ENCODE measurements at places on chromosomes 12 and 14.

DNA sequence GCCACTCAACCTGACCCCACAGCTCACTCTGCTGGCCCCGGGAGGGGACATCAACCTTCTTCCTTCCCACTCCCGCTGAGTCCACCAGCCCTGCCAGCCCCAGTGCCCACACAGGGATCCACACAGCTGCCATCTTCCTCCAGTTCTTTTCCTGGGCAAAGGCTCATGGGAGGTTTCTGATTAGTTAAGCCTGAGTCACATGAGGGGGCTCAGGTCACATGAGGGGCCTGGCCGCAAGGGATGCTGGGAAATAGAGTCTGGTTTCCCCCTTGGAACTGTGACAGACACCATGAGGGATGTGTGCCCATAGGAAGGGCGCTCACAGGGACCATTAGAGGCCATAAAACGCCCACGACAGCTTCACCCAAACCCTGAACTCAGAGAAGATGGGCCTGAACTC is 228.7 kb upstream of the SFSWAP start:
- no peak for DNase-seq

DNA sequence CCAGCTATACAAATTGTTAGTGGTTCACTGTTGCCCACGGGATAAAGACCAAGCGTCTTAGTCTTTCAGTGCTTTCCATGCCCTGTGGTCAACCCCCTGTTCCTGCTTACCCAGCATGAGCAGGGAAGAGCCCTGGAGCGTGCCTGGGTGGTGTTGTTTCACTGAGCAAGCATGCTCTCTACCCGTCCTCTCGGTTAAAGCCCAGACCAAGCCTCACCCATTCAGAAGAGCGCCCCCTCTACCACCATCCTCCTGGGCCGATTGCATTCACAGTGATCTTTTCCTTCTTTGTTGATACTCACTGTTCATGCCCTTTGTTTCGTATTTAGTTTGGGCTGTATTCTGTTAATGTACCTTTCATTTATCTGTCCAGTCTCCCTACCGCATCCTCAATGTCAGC is 25.1 kb downstream of the DYRK4 start:
- no peak for DNase-seq

GRCh38 chr14:104135121-104135903 is 3.1 kb upstream of the KIF26A start:
- no peak for DNase-seq

DNA sequence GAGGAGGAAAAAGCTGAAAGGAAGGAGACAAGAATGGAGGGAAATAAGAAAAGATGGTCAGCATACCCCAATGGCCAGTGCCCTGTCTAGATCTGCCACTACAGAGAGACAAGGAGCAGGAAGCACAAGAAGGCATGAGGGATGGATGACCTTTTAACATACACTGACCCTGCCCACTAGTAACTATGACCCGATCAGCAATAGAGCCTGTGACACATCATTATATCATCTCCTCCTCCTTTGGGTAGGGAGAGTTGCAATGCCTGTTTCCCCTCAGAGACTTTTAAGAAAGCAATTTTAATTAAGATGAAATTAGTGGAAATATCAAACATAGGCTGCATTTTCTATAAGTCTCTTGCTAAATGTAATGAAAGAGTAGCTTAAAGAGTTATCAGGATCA is 4.7 kb upstream of the SLC2A13 start:
- DNase-seq, result no peak

GRCh38 chr12:113302886-113303640 is 31.8 kb downstream of the SLC8B1 start:
- no peak for DNase-seq

DNA sequence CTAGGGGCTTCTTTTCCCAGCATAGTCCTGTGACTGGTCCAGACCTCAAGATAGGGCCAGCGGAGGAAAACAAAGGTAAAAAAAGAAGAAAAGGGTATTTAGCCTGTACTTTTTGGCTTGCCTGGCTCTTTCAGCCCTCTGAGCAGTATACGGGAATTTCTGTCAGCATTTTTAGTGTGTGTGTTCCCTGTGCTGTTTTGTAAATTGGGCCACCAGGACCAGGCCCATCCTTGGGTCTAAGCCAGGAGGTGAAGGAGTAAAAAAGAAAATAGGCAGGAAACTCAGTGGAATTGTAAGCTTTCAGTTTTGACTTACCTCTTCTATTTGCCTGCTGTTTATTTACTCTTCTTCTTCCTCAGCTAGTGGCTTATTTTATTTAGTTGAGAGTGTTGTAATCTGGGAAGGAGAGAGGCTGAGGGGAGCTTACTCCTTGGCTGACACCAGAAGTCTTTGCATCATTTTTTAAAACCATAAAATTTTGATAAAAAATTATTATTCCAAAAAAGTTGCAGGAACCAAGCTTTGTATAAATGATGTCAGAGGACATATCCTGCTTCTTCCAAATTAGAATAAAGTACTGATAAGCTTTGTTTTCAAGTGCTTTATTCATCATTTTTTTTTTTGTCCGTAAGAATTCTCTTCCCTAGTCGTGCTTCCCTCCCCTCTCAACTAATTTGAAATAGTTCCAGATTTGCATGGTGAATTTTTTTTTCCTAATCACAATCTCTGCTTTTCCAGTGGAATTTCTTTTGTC is 63.7 kb downstream of the DIP2B start:
- no peak for DNase-seq

DNA sequence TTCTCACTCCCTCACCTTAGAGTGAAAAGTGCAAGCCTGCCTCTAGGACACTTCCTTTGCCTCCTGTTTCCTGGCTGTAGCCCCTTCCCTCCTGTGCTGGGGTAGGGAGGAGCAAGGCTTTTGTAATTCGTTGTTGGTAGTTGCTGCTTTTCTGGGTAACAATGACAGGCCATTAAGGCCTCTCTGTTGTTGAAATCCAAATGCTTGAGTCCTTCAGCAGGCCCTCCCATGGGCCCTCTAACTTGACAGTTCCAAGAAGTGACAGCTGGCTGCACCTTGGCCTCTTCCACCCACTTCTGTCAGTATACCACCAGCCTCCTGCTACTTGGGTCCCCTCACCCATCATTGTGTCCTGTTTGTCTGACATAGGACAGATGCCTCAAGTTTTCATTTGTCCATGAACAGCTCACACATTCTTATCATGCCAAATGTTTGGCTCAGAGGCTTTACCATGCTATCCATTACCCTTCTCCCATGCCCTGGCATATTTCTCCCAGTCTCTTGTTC is 103.7 kb upstream of the PDE3A start:
- no peak for DNase-seq

GRCh38 chr14:90297876-90298629 is 33.7 kb downstream of the NRDE2 start:
- no peak for DNase-seq

DNA sequence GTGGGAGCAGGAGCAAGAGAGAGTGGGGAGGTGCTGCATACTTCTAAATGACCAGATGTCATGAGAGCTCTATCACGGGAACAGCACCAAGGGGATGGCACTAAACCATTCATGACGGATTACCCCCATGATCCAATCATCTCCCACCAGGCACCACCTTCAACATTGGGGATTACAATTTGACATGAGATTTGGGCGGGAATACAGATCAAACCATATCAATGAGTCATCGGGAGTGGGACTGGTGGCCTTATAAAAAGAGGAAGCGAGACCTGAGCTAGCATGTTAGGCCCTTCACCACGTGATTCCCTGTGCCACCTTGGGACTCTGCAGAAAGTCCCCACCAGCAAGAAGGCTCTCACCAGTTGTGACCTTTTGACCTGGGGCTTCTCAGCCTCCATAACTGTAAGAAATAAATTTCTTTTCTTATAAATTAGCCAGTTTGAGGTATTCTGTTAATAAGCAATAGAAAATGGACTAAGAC is 28.7 kb downstream of the COX8C start:
- DNase-seq, result no peak

GRCh38 chr12:105856048-105856405 is 282.7 kb downstream of the NUAK1 start:
- no peak for DNase-seq

DNA sequence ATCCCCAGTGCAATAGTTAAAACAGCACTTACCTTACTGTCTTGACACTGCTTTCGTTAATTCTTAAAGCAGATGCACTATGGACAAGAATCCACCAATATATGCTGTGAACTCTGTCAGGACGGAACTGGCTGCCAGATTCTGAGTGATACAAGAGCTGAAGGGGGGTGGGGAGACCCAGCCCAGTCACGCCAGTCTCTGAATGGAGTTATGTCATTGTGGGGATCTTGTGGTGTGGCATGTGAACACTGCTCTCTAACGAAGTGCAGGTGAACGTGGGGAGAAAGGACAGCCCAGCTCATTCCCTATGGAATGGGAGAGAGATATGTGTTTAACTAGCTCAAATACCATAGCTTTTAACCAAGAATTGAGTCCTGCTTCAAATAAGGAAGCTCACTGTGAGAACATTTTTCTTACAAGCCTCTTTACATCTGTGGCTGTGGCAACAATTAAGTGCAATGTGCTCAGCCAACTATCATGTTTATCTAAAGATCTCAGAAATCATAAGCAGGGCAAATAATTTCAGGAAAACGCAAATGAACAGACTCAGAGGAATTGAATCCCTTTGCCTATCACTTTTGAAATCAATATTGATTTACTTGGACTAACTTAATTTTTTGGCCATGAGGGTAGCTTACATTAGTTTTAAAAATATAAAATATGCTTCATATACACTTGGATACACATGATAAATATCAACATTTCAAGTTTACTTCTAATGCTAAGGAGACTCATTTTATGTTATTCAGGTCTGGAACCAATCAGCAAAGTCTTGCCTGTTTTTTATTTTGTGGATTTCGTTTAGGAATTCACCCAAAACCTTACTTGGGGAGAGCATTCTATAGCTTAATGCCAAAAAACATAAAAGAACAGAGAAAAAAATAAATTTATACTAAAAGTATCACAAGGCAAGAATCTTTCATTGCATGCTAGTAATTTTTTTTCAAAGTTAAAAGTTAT is at the start of gene LUM:
LUM (minus strand) TSS at position 129 of the 960 bp plus-strand sequence. CDS start 2,515 bp downstream, outside the sequence.
- DNase-seq, result no peak
